ENCODE measurements at places on chromosomes 1 and 21.

DNA sequence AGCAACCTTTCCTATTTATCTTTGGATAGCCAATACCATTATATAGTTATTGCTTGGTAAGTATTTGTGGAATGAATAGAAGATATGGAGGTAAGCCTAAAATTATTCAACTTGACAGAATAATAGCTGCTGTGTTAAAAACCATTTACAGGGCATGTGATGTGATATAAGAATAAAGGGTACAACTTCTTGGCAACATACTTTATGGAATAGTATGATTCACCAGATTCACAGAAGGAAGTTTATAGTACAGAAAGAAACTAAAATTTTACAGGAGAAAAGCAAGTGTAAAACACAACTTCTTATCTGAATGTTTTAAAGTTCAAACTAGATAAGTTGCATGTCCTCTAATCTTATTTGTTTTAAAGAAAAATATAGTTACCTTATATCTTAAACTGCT, 186.4 kb upstream of the ZRANB2 start:
- no peak for DNase-seq

GRCh38 chr1:230516889-230517288, 90.8 kb upstream of the PGBD5 start:
- no peak for DNase-seq

GRCh38 chr21:23496729-23497128, 2110.6 kb downstream of the MRPL39 start:
- no peak for DNase-seq

DNA sequence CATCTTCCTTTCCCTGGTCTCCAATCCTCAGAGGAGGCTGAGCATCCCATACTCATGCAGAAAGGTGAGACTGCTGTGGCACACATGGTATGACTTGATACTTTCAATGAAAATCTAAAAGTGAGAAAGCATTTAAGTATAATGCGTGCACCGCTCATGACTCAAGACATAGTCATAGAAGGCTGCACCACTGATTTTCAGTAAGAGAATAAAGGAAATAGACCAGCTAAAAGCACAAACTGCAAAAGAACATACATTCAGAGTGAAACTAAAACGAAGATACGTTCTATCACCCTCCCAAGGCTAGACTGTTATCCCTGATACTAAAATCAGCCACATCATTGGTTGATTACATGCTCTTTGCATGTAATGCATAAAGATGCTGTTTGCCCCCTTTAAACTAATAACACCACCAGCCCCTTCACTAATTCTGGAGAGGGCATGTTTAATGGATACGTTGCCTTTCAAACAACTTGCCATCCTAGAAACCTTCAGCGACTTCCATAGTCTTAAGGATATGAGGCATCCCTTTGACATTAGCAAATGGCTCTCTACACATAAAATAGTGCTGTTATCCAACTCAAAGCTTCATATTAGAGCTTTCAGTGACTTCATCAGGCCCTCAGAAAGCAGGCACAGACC, 2.1 kb downstream of the PLD5 start:
- no peak for DNase-seq

- DNase-seq: no peak
These were observed 224.5 kb downstream of the KAZN start for GRCh38 chr1:14822996-14823395.

DNA sequence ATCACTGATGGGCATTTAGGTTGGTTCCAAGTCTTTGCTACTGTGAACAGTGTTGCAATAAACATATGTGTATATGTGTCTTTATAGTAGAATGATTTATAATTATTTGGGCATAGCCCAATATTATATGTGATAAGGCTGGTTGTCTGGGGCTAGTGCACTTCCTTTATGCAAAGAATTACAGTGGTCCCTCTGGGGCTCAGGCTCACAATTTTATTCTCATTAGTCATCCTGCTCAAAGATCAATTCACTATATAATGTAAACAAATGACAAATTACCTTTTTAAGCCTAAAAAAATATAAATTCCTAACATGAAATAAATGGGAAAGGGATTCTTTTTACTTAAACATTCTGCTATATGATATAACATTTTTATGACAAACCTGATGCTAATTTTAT, 5.0 kb downstream of the PLPPR4 start:
- no peak for DNase-seq

DNA sequence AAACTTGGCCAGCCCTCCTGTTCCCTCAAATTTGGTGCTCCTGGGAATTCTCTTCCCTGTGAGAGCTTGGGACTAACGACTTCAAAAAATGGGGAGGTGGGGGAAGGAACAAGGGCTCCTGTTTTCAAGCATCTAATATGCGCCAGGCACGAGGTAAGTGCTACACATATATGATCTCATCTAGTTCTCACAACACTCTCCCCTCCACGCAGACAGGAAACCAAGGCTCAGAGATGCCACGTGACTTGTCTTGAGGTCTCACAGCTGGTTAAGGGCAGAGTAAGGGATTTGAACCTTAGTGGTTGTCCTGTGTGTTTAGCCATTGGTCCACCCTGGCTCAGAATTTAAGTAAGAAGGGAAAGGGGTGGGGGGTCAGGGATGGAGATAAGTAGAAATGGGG, 125.9 kb downstream of the DMRTB1 start:
- peak; percentile 86 for DNase-seq

DNA sequence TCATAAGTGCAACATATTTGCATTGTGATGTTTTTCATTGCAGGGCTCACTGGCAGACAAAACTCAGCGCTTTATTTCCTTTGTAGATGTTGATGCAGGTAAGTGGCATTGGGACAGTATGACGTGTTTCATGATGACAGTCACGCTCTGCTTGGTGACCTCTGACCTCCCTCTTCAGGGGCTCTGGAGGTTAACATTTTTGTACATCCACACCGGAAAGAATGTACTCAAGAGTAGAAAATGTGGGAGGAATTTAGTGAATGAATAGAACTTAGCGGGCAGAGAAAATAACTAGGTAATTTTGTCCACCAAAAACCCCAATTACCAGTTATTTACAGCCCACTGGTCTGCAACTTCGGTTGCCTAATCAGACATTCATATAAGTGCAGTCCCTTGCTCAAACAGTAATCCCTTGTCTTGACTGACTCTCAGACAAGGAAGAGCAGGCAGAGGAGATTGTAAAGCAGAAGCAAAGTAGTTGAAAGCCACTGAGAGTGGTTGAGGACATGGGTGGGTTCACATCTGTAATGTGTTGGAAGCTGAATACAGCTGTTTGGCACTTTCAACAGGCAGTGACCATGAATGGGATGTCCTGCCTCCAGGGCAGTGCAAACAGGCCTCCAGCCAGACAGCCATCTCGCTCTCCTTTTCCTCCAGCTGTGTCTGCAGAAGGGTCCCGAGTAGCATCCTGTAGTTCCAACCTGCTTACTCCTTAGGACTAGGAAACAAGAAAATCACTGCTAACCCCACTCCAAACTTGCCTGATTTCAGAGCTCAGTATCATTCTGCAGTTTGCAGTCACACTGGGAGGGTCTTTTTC, 188.9 kb downstream of the NRIP1 start:
- DNase-seq: no peak

GRCh38 chr21:25338415-25338814, 268.9 kb downstream of the MRPL39 start:
- no peak for DNase-seq

GRCh38 chr21:34037009-34037795, 36.2 kb upstream of the MRPS6 start:
- peak; percentile 42 for DNase-seq

- DNase-seq: no peak
These were observed 7.2 kb downstream of the KISS1 start for GRCh38 chr1:204188959-204189639.

DNA sequence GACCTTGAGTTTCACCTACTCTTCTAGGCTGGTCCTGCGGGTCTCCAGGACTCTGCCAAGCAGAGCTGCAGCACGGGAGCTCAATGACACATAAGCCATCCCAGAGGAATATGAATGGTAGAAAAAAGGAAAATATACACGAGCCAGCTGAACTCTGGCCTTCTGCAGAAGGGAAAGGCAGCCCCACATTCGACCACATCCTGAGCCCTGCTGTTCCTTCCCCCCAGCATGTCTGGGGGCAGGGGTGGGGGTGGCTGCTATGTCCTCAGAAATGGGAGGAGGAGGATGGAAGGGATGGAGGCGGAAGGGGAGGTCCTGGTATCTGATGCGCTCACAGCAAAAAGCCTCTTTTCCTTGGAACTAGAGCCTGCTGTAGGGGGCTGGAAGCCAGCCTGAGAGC, 12.1 kb upstream of the KDF1 start:
- no peak for DNase-seq
